ENCODE measurements at places on chromosomes 3 and 15.

- DNase-seq, result no peak
Measured at GRCh38 chr3:15520804-15521572, 518 bp downstream of the COLQ start.

DNA sequence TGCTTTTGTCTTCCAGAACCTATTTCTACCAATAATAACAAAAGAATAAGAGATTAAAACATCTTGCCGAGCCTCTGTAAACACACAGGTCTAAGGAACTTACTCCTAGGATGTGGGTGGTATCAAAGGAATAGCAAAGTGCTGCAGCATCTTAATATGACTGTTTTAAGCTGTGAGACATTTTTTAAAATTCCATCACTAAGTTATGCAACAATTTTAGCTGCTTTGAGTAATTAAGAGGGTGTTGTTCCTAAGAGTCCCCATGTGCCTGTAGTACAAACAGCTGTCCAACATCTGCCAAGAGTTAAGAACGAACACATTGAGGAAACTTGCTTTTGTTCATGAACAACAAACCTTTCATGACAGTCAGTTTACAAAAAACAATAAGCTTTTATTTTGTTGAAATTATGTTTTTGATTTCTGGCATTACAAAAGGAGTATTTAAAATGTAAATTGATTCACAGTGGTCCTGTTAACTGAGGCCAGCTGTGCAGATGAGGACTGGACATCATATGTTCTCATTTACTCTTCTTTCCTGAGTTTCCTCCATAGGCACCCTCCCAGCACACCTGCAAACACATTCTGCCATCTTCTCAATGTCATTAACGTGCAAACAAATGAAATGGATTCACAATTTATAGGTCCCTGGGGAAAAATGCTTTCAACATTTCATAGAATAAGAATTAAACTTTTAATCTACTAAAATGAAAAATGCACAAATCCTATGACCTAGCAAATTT lies 337.3 kb upstream of the ARHGEF26 start:
- DNase-seq, result no peak

GRCh38 chr15:26773067-26773877 lies 406 bp upstream of the GABRB3 start:
- DNase-seq, result no peak

GRCh38 chr3:129460155-129460554 lies 20.1 kb downstream of the IFT122 start:
- no peak for DNase-seq

DNA sequence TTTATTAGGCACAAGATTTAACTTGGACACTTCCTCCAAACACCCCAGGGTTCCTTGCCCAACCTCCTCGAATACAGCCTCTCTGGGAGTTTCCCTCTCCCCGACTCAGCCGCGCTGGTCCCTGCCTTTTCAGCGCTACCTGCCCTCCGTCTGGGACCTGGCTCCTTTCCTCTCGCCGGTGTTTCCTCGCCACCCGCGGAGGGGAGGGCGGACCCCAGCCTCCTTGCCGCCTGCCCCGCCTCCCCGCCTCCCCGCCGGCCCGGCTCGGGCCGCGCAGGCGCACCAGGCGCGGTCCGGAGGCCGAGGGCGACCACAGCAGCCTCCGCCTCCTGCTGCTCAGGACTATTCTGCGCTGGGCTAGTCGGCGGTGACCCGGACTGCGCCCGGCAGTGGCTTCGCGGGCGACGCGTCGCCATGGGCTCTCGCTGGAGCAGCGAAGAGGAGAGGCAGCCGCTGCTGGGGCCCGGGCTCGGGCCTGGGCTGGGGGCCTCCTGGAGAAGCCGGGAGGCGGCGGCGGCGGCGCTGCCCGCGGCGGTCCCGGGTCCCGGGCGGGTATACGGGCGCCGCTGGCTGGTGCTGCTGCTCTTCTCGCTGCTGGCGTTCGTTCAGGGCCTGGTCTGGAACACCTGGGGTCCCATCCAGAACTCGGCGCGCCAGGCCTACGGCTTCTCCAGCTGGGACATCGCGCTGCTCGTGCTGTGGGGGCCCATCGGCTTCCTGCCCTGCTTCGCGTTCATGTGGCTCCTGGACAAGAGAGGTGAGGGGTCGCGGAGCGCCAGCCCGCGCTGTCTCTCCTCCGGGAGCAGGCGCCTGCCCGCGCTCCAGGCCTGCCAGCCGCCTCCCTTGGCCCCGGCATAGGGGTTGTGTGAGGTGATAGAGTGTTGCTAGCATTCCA lies at the start of gene SLC49A4:
TSS of gene SLC49A4 (plus strand) at position 291 of the 895 bp plus-strand sequence. CDS start at position 415, 124 bp downstream.
- no peak for DNase-seq
